ENCODE measurements at places on chromosomes 11 and 22.

DNA sequence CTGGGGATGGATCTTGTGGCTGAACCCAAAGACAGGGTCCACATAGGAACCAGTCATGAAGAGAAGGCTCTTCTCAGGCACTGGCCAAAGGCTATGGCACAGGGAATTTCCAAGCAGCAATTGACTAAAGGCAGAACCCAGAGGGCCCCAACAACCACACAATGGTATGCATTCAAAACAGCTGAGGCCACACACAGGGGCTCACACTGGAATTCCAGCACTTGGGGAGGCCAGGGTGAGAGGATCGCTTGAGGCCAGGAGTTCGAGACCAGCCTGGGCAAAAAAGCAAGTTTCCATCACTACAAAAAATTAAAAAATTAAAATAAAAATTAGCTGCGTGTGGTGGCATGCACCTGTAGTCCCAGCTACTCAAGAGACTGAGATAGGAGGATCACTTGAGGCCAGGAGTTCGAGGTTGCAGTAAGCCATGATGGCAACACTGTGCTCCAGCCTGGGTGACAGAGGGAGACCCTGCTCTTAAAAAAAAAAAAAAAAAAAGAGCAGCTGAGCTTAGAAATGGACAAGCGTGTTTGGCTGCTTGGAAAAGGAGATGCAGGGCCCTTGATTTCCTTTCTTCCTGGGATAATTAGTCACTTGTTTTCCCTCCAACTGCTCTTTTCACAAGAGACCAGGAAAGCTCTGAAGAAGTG lies 44.6 kb downstream of the MYH9 start:
- DNase-seq: no peak

GRCh38 chr11:11940551-11940950 lies 67.9 kb downstream of the DKK3 start:
- DNase-seq: no peak

DNA sequence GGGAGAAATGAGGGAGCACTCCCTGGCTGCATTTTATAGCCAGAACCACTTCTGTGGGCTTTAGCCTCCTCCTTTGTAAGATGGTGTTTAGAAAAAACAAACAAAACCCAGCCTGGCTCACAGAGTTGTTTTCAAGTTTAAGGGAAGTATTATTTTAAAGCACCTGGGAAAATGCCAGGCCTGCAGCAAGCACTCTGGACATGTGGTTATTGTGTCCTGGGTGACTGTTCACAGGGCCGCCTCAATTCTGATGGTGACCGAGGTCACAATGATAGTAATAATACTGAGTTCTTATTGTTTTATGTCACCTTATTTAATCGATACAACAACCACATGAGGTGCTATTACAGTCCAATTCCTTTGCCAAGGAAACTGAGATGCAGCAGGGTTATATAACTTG lies 20.7 kb upstream of the SLC22A12 start:
- no peak for DNase-seq

- no peak for DNase-seq
These were observed 2.6 kb downstream of the BAIAP2L2 start for GRCh38 chr22:38107692-38108515.

GRCh38 chr11:121367001-121367843 lies 74.7 kb downstream of the SC5D start:
- DNase-seq: peak; percentile 4

DNA sequence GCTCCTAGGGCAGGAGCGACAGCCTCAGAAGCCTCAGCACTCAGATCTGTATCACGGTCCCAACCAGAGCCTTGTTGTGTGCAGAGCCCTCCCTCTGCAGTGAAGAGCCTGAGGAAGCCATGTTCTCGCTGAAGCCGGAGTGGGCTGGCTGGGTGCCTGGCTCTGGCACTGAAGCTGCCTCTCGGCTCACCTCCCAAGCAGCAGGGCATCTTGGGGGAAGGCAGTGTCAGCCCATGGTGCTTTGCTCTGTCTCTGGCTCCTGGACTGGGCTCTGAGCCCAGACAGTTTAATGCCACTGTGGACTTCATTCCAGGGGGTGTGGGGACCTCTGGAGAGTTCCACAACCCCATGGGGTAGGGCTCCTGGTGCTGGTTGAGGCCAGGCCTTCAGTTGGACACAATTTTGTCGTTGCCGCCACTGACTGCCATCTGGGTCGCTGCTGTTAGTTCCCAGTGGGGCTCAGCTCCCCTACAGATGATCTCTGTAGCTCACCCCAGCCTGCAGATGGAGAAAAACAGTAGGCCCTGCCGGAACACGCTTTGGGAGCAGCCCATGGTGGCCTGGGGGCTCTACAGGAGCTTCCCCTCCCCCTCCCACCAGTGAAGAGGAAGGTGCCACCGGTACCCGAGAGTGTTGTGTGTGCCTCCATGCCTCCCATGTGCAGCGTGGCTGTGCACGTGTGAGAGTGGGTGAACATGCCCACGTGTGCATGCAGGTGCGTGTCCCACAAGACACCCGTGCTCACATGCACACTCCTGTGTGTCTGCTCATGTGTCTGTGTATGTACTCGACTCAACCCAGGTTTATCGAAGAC lies 86.5 kb upstream of the B3GAT1 start:
- no peak for DNase-seq

DNA sequence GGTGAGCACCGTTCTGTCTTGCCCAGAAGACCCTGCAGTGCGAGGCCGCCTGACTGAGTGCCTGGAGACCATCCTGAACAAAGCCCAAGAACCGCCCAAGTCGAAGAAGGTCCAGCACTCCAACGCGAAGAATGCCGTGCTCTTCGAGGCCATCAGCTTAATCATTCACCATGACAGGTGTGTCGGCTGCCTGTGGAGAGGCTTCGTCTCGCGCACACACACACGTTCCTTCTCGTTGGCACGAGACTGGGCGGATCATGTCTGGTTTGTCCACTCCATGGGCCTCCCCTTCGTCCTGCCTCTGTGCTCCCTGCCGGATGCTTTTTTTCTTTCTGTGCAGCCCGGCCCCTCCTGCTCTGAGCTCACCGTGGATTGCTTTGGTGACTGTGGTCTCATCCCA lies 51.1 kb downstream of the MUC6 start:
- no peak for DNase-seq

DNA sequence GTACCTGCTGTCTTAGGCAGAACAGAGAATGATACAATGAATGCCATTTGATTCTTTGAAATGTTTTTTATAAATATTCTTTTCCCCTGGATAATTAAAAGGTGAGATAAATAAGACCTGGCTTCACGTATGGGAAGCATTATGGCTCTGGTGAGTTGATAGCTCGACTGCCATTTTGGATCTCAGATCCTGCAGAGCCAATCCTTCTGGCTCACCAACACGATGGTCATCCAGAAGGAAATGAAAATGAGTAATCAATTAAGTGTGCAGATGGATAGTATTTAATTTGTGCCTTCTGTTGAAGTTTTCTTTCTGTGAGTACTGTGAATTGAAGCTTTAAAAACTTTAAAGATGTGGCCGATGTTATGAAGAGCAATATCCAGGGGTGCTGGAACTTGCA lies 2.7 kb downstream of the TNRC6B start:
- no peak for DNase-seq

DNA sequence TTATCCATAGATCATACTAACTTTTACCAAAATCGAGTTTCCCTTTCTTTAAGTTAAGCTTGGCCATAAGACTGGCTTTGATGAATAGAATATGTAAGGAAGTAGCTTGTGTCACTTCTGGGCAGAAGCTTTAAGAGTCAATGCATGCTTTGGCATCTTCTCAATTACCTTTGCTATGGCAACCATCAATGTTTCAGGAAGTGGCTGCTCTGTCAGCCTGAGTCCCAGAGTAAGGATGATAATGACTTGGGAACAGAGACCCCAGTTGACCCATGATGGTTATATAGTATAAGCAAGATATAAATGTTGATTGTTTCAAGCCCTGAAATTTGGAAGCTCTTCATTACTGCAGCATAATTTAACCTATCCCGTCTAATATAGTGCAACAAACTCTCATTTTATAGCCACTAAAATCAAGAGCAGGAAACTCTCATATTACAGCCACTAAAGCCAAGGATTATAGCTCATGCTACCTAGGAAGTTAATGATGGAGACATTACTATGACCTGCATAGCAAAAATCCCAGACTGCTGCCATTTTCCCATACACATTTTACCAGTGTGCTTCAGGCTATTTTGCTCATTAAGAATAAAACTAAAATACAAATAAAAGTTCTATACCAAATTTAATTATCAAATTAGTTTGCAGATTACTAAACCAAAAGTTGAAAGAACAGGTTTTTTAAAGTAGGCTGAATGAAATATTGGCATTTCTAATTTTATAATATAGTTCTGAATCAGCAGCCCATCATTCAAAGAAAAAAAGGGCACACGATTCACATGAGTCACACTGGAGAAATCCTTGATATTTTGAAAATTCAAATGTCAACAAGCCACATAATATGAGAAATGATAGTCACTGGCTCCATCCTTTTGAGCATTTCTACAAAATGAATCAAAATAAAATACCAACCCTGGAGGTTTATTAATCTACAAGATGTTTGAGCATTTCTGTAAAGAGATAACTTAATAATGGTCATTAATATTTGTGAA lies 23.8 kb downstream of the FSHB start:
- no peak for DNase-seq

- DNase-seq: no peak
These were observed 51.0 kb upstream of the PICALM start for GRCh38 chr11:86119906-86120305.

- peak; percentile 93 for DNase-seq
These were observed 10.2 kb downstream of the PAMR1 start for GRCh38 chr11:35515224-35515623.

- DNase-seq: no peak
These were observed 1.3 kb downstream of the PARVB start for GRCh38 chr22:44025171-44026065.

GRCh38 chr11:33802194-33802950 lies 28.1 kb upstream of the FBXO3 start:
- DNase-seq: peak; percentile 89

DNA sequence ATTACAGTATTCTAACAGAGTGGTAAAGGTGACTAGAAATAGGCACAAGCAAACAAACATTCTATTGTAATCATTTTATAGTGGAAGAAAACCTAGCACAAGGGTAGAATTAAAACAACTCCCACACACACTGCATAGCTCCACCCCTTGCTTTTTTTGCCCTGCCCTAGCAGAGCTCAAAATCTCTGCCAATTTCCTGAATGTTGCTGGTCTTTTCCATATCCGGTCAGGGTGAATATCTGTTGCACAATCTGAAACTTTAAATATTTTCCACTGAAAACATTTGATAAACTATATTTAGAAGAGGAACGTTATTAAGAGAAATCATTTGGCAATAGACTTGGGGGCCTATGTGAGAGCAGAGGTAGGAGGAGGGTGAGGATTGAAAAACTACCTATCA lies 2.7 kb downstream of the SPA17 start:
- no peak for DNase-seq

- DNase-seq: no peak
These were observed 55.3 kb upstream of the GAB2 start for GRCh38 chr11:78472905-78473304.

Measured in mammary epithelial cell (primary cell).